Epithelial cell of proximal tubule (primary cell): ENCODE measurements at places on chromosomes 12 and 14.

- DNase-seq: no peak
These were observed 304.5 kb downstream of the GALC start for GRCh38 chr14:87688524-87688923.

- DNase-seq: peak; percentile 6
These were observed 2.5 kb downstream of the SCN8A start for GRCh38 chr12:51593539-51593938.

DNA sequence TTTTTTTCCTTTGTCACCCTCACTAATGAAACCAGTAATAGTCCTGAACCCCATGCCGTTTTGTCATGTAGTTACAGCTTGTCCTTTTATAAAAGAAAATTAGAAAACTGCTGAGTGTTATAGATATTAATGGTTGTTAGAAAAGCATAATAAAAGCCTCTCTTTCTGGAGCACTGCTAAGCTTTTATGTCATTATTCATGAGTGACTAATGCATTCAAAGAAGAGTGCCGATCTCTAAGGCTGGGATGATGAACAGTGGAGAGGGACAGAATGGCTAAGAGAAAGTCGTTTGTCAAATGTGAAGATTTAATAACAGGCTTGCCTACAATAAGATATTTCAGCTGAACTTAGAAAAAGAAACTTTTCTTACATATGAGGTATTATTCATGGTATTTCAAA is 121.6 kb downstream of the MGAT4C start:
- DNase-seq: no peak

DNA sequence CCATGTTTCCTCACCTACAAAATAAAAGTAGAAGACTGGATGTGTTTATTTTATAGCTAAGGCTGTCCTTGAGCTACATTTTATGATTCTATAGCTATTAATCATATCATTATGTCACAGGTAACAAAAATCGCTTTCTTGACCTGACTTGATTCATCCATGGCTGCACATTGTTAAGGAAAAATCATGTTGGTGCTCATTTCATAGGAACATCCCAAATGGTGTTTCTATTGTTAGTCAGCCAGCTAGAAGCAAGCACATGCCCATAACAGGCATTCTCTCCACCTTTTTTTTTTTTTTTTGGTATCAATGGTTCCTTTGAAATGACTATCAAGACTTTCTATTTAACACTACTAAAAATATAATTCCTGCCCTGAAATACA is 45.3 kb upstream of the PTHLH start:
- no peak for DNase-seq

DNA sequence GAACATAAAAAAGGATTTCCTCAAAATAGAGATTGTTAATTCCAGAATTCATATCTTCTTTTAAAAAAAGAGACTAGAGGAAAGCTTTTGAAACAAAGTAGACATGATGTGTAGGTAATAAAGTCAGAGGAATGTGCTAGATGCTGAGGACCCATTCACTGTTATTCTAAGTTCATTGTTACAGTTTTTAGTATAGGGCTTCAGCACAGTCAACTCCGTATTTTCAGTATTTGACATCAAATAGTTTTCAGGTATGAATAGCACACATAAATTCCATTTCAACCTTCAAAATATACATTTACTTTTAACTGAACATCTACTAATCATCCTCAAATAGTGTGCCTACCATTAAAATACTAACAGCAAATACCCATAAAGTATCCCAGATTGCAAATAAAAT is 227.8 kb downstream of the EPS8 start:
- DNase-seq: no peak

DNA sequence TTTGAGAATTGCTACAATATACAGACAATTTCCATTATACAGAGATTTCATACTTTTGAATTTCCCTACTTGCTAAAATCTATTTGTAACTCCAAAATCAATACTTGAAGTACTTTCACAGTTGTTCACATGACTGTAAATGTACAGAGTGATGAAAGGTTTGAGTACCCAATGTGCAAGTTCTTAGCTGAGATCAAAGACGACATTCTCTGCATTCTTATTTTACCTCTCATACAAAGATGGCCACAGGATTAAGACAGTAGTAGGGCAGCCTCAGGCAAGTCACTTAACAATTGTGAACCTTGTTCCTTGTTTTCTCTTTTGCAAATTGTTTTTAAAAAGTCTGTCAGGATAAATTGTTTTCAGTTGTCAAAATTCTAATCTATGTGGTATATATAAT is 255.9 kb upstream of the KITLG start:
- DNase-seq: no peak

DNA sequence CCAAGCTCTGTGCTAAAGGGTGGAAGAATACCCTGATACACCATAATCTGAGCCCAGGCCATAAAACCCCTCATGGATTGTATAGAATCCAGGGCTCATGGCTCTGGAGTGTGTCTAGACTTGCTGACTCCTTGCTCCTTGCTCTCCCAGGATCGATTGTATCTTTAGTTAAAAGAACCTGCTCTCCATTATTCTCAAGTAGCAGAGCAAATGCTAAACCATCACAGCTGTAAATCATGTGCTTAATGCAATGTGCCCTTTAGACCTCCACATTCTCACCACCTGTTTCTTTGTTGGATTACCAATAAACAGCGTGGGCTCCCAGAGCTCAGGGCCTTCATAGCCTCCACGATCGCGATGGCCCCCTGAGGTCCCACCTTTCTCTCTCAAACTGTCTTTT is 411.6 kb upstream of the FBXO33 start:
- no peak for DNase-seq

DNA sequence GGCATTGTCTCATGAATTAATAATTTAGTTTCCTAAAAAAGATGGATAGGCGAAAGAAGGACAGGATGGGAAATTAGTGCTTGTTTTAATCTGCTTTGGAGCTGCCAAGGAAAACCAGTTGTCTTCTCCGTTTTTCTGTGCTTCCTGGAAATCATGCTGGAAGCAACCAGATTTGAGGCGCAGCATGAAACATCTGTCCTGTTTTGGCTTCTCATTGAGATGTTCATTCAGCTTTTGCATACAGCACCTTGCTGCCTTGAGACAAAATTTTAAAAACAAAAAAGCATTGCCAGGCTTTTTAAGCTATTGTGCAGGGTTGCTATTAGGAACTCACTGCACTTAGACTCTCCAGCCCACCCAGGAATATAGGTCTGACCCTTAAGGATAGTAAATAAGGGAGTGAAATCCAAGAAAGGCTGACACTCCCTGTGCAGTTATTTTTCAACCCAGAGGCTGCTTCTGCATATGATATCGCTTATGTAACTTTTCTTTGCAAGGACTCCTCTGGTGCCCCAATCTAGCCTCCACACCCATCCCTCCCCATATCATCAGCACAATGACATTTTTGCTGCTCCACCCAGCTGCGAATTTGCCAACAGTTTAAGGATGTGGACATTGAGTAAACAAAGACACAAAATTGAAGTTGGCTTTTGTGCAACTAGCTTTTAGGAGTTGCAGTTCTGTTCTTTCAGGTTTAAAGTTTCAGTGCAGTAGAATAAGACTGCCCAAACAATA is 46.9 kb upstream of the MDM1 start:
- no peak for DNase-seq

GRCh38 chr12:129101404-129101803 is 248.1 kb downstream of the GLT1D1 start:
- no peak for DNase-seq

- DNase-seq: no peak
These were observed 30.1 kb upstream of the CLEC14A start for GRCh38 chr14:38285962-38286361.

- no peak for DNase-seq
These were observed 107.9 kb upstream of the OR4E1 start for GRCh38 chr14:21781543-21781942.

DNA sequence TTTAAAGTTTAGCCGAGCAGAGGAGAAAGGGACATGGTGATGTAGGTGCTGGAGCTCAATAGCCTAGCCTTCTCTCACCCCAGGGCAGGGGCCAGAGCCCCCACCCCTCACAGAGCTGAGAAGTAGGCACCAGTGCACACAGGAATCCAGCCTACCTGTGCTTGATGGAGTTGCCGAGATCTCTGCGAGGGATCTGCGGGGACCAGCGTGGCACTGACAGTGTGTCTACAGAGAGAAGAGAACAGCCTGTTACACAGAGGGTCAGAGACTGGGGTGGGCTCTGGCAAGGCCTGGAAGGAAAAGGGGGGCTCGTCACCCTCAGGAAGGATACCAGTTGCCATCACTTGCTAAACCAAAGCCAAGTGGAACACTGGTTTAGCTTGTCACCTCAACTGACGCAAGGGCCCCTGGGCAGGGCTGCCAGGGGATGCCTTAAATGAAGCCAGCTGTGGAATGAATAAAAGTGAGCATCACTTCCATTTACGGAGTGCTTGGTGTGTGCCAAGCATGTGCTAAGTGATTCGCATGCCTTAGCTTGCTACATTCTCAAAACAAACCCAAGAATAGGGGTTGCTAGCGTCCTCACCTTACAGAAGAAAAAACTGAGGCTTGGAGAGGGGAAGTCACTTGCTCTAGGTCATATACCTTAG is 220.8 kb upstream of the NOS1 start:
- no peak for DNase-seq

- no peak for DNase-seq
These were observed 82.4 kb downstream of the SYT10 start for GRCh38 chr12:33357181-33357580.

- no peak for DNase-seq
These were observed 29.4 kb downstream of the DCP1B start for GRCh38 chr12:1974812-1975211.

- no peak for DNase-seq
These were observed 190.8 kb upstream of the ARHGAP5 start for GRCh38 chr14:31886156-31886835.

GRCh38 chr14:31219169-31219568 is 11.6 kb upstream of the HECTD1 start:
- DNase-seq: no peak

GRCh38 chr12:27464220-27464554 is 17.7 kb downstream of the SMCO2 start:
- no peak for DNase-seq

- no peak for DNase-seq
These were observed 7.7 kb downstream of the SLC39A5 start for GRCh38 chr12:56237552-56237951.

- DNase-seq: peak; percentile 83
These were observed 64.9 kb downstream of the TMX1 start for GRCh38 chr14:51304941-51305340.

GRCh38 chr14:73696466-73697400 is 17.5 kb downstream of the PNMA1 start:
- no peak for DNase-seq

DNA sequence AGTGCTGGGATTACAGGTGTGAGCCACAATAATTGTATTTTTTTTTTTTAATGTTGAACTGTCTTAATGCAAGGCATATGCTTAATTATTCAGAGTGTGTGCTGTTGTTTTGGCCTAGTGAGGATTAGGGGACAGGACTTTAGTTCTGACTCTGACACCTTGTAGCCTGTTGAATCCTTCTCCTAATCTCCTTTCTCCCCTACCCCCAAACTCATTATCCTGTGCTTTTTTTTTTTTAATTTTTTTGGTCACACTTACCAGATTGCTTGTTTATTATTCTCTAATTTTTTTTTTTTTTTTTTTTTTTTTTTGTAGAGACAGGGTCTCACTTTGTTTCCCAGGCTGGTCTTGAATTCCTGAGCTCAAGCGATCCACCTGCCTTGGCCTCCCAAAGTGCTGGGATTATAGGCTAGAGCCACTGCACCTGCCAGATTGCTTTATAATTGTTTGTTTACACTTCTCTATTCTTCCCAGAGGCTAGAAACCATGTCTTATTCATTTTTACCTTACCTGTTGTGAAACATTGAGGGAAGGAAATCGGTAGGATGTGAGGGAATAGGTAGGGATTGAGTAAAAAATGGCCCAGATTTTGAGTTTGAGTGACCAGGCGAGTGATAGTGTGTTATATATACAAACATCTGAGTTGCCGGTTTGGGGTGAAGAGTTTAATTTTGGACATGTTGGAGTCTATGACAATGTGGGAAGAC is 32.2 kb downstream of the DIP2B start:
- DNase-seq: no peak

- DNase-seq: no peak
These were observed 135.9 kb downstream of the TMEM30B start for GRCh38 chr14:61145034-61145902.

GRCh38 chr12:117699118-117699517 is 269.7 kb downstream of the KSR2 start:
- DNase-seq: no peak

DNA sequence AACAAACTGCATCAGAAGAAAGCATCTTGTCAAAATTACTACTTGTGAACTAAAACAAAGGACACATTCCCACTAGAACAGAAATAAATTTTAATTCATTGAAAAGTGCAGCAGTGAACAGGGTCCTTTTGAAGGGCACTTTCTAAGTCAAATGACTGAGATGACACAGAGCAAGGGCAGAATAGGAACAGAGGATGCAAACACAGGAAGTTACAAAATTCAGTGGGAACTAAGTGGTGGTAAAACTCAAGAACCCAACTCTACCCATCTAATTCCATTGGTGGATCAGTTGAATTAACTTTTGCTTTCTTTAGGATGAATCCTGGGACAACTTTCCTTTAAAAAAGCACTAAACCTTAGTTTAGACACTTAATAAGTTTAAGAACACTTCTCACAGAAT is 45.8 kb downstream of the GNS start:
- no peak for DNase-seq

GRCh38 chr14:51095854-51096823 is 1.2 kb upstream of the TRIM9 start:
- peak; percentile 76 for DNase-seq

- no peak for DNase-seq
These were observed 20.1 kb downstream of the EIF5 start for GRCh38 chr14:103354141-103354540.

DNA sequence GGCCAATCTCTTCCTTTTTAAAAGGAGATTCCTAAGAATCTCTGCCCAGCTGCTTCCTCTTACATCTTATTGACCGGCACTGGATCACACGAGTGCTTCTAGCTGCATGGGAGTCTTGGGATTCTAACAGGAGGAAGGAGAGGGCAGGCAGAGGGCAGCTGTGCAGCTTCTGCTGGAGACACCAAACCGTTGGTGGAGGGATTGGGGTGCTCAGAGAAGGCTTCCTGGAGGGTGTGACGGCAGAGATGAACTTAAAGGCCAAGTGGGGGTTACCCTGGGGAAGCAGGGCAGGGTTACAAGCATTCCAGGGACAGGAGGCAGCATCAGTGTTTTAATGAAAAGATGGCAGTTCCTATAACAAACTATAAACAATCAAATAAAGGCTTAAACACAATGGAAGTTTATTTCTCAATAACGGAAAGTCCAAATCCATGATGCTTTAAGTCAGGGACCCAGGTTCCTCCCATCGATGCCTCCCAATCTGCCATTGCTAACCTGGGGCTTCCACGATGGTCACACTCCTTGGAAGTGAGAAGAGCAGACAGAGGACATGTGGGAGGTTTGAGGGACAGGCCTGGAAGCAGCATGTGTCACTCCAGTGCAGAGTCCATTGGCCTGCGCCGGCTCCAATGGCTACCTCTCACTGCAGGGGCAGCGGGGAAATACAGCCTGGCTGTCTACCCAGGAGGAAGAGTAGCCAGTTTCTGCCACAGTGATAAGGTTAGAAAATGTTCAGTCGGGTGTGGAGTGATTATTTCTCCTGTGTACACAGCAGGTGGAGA is 53.1 kb upstream of the DDX11 start:
- no peak for DNase-seq

GRCh38 chr14:84127495-84127894 is 1402.4 kb upstream of the FLRT2 start:
- DNase-seq: no peak

- DNase-seq: no peak
These were observed 181.5 kb upstream of the ARHGAP5 start for GRCh38 chr14:31895646-31896045.

- no peak for DNase-seq
These were observed 821.8 kb downstream of the GALC start for GRCh38 chr14:87171141-87171540.

- DNase-seq: no peak
These were observed 2.9 kb upstream of the SBNO1 start for GRCh38 chr12:123367511-123367910.

- DNase-seq: no peak
These were observed 424.9 kb upstream of the SYT1 start for GRCh38 chr12:78439666-78440065.
